Activated CD4-positive, alpha-beta T cell treated with anti-CD3 and anti-CD28 coated beads, Interleukin-2, amount 50 U/mL, for 24 hours (primary cell): ENCODE measurements at places on chromosomes 6 and 20.

DNA sequence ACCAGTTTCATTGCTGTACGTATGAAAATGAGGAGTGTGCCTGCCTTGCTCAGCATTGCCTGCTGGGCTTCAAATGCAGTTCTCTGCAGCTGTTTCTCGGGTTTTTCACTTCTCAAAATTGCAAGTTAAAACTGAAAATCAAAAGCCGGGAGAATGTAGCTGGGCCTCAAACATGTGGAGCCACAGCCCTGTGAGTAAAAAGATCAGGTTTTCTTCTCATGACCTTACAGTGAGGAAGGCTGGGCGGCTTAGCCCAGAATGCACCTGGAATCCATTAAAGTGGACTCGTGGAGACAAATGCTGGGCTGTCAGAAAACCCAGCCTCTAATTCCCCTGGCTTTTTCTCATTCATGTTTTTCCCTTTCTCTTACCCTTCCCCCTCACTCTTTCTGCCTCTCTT lies 34.4 kb downstream of the DSE start:
- no peak for DNase-seq

GRCh38 chr6:131059486-131059885 lies 3.6 kb downstream of the EPB41L2 start:
- DNase-seq = no peak

DNA sequence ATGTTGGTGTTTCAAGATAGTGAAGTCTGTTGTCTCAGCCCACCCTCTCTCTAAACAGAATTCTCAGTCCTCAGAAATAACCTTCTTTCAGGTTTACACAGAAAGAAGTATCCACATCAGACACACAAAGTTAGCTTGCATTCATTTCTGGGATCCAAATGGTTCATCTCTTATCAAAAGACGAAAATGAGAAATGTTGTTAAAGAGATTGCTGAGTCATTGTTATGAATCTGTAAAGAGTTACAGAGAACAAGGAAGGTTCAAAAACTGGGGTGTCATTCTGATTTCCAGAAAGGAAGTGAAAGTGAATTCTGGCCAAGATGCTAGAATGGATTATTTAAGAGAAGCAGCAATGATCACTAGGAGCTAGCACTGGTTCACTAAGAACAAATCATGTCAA lies 90.5 kb upstream of the ATXN1 start:
- no peak for DNase-seq

DNA sequence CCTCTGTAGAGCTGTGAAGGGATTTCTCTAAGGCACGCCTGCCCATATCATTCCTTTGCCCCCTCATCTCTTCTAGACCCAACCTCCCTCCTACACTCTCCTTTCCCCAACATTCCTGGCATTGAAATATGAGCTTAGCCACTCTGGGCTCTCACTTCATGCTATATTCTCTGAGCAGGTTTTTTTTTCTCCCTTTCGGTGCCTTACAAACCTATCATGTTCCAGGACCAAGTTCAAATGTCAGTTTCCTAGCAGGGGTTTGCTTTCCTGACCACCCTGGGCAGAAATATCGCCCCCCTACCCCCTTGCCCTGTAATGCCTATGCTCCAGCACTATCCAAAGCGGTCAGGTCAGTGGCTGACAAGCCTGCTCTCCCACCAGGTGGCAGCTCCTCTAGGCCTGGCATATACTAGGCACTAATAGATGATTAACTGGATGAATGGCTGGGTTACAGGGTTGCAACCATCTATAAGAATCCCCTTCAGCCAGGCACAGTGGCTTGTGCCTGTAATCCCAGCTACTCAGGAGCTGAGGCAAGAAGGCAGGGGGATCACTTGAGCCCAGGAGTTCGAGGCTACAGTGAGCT lies 25.7 kb upstream of the AAR2 start:
- DNase-seq = no peak

GRCh38 chr6:129105035-129105434 lies 222.1 kb downstream of the LAMA2 start:
- no peak for DNase-seq

DNA sequence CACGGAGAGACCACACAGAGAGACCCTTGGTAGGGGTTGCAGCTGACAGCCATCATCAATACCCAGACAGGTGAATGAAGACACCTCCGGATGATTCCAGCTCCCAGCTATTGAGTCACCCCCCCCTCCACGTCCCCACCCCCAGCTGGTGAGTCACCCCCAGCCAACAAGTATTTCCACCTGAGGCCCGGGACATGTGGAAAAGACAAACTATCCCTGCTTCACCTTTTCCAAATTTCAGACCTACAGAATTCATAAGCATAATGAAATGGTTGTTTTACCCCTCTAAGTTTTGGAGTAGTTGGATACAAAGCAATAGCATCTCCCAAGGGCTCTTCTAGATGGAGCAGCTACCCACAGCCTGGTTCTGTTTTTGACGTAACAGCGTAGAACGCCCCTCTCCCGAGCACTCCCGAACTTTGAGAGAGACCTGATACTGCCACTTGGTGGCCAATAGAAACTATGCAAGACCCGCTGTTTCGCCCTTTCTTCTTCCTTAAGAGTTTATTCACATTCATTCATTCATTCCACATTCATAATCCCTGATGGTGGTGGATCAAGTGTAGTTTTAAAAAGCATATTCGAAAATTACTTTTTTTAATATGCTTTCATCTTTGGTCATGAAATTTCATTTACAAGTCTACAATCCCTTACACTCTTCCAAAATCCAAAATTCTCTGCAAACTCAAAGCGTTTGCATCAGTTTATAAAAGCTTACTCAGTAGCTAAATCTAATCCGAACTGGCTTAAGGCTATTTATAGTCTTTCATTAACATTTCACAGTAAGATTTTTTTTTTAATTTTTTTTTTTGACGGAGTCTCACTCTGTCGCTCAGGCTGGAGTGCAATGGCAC lies 15.1 kb upstream of the PPP1R16B start:
- no peak for DNase-seq

DNA sequence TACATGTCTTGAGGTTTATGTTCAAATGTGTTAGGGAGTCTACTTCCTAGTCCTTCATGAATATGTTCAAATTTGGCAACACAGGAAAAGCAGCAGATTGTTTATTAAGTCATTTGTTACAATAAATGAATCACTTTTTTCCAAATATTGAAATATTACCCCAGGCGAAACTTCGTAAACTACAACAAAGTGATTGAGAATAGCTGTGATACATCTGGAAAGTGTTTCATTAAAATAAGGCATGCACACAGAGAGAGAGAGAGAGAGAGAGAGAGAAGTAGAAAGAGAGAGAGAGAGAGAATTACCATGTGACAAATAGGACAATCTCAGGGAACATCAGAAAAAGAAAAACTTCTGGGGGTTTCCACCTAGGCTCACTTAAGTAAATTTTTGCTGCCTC lies 363.1 kb upstream of the PTCHD4 start:
- DNase-seq = no peak

DNA sequence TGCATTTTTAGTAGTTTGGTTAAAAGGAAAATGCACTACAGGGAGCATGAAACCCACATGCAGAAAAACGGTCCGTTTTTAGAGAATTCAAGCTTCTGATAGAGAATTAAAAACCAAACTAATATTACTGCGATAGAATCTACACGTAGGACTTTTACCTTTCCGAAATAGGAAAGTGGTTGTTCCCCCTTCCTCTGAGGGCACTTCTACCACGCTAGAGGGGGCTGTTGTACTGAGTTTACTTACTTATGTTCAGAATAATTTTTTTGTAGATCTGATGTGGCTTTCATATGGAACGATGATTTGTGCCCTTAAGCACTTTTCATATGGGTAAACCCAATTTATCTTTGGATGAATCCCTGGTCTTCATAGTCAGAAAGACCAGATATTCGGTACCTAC lies 264.3 kb upstream of the PLN start:
- peak; percentile 43 for DNase-seq
